ENCODE measurements at places on chromosomes 12 and 14.

GRCh38 chr12:79439175-79439825 is 251.5 kb downstream of the PAWR start:
- no peak for DNase-seq

GRCh38 chr12:93645702-93646101 is 31.5 kb upstream of the CRADD start:
- DNase-seq: no peak

DNA sequence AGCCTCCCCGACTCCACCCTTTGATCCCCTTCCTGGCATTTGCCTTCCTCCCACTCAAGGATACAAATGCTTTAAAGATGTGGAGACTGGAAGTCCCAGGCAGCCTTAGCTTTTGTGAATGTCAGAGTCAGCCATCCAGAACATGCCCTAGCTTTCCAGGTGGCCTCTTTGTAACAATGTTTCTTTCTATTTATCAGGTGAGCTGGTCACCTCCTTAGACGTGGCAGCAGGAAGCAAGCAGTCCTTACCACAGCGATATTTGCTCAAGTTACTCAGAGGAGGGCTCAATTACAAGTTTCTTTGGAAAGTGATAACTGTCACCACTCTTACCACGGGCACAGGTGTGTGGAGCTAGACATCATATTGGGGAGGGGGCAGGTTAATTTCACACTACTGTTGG is 4.9 kb downstream of the GALNT6 start:
- no peak for DNase-seq

DNA sequence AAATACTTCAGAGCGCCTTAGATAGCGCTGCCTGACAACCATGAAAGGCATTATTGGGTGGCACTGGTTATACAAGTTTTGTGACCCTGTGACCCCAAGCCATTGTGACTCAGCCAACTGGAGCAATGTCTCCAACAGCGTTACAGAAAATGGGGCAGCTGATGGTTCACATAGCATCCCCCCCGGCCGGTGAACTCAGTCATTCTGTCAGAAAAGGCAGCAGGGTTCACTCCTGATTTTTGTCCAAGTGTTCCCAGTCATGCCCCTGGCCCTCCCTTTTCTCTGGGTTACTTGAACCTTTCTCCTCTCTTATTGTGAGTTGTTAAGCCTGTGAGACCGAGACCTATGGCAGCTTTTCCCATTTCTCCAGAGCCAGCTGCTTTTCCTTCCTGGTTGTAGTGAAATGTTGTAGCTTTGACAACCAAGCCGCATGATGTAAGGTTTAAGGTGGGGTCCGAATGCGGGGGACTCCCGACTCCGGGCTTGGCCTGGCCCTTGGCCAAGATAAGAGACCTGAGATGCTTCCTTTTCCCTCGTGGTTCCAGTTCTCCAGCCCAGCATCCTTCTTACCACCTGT is 22.0 kb downstream of the CD9 start:
- DNase-seq: no peak

DNA sequence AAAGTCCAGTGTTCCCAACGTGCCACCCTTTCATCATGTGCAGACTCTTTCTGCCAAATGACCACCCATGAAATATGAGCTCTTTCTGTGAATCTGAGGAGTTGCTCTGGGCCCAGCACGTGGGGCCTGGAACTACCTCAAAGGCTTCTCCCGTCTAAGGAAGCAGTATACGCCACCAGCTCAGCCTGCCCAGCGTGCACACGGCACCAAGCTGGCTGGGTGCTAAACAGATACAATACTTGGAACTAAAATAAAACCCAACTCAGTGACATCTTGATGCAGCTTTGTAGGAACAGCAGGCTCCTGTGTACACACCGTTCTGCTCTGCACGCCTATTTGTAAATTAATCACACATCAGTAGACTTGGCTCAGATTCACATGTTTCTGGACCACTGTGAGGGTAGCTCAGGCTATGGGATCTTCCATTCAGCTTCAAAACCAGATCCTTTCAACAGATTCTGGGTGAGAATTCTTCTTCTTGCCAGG is 74.8 kb downstream of the ARL6IP4 start:
- DNase-seq: no peak

- DNase-seq: no peak
These were observed 354.1 kb downstream of the DPF3 start for GRCh38 chr14:72539661-72540315.

DNA sequence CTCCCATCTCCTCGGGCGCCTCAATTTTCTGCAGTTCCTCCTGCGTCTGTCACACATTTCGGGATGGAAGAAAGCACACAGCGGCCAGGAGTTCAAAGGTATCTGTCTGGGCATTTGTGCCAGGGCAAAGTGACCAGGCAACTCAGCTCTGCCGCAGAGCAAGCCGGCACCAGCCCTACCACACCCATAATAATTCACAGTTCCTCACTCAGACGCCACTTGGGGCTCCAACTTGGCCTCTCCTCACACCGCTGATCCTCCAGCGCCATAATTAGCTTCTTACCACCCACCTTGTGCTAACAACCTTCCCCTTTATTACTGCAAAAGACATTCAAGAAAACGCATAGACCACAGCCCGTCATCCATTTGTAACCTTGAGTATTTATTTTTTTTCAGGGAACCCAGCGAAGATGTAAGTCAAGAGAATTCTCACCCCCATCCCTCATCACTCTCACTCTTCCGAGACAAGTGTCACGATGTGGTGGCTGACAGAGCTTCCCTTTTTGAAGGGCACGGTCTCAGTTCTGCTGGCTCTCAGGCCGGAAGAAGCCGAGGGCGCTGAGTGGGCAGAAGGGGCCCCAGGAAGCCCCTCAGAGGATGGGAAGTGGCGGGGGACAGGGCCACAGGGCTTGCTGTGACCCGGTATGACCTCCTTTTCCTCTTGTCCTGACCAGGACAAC is 25.2 kb upstream of the NCOR2 start:
- DNase-seq: peak; percentile 87

GRCh38 chr14:61149896-61150295 is 131.2 kb downstream of the TMEM30B start:
- DNase-seq: no peak

DNA sequence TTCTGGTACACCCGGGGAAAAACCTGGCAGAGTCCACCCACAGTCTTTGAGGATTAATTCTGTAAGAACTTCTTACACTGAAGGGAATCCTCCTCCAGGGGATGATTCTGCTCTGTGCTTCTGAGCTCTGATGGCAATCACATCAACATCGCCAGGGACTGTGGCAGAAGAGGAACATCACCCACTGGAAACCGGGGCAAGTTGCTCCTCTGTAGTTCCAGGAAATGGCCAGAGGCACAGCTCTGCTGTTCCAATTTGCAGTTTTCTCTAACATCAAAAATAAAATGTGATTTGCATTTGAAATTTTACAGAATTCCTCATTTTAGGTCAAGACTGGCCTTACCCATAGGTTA is 207.6 kb downstream of the DAD1 start:
- peak; percentile 17 for DNase-seq

DNA sequence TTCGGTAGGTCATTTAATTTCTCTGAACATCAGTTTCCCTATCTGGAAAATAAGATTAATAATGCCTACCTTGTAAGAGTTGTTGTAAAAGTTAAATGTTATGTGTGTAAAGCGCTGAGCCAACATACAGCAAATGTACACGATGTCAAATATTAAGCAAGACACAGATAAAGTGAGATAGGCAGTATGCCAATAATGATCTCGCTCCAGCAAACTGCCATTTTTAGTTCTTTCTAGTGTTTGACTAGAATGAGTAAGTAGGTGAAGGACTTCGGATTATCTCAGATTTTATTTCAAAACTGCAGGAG is 840 bp downstream of the DHRS7 start:
- DNase-seq: no peak

DNA sequence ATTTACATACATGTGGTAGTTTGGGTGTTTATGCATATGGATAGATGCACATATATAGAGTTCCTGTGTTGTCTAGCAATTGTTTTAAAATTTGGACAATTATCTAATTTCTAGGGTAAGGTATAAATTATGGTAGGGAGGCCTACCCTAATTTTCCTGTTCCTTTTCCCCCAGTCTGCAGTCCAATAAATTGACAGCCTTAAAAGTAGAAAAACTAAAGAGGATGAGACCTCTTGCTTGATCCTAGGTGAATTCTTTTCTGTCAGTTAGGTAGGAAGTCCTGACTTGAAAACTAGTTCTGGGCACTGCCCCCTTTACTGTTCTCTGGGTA is 2.1 kb upstream of the CDKN1B start:
- no peak for DNase-seq

DNA sequence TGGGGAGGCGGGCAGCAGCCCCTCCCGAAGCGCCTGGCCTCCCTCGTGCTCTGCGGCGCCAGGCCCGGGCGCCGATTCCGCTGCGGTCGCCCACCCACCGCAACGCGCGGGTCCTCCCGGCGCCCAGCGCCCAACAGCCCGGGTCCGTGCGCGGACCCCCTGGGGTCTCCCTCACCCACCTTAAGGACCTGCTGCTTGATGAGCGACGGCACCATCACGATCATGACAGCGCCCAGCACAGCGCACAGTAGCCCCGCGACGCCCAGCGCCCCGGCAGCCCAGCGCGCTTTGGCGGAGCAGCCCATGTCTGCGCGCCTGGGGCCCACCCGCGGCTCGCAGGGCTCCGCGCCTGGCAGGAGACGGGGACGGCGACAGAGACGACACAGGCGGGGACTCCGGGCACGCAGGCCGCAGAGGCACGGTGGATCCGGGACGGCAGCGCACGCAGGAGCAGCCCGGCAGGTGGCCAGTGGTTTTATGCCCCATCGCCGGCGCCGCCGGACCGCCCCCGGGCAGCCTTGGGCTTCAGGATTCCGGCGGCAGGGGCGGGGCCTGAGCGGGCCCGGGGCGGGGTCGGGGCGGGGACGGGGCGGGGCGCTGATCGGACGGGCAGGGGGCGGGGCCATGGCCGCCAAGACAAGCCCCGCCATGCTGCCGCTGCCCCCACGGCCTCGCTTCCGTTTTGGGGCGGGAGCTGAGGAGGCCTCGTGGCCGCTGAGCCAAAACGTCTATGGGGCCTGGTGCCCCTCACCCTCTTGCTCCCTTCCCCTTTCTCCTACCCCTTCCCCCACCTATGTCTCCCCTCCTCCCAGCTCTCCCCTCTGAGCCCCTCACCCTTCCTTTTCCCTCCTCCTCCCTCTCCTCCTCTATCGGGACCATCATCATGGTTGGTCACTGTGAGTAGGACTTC is at the start of gene SCARB1:
SCARB1 (minus strand) TSS at position 449 of the 910 bp plus-strand sequence; CDS start at position 305, 144 bp downstream.
- peak; percentile 90 for DNase-seq

DNA sequence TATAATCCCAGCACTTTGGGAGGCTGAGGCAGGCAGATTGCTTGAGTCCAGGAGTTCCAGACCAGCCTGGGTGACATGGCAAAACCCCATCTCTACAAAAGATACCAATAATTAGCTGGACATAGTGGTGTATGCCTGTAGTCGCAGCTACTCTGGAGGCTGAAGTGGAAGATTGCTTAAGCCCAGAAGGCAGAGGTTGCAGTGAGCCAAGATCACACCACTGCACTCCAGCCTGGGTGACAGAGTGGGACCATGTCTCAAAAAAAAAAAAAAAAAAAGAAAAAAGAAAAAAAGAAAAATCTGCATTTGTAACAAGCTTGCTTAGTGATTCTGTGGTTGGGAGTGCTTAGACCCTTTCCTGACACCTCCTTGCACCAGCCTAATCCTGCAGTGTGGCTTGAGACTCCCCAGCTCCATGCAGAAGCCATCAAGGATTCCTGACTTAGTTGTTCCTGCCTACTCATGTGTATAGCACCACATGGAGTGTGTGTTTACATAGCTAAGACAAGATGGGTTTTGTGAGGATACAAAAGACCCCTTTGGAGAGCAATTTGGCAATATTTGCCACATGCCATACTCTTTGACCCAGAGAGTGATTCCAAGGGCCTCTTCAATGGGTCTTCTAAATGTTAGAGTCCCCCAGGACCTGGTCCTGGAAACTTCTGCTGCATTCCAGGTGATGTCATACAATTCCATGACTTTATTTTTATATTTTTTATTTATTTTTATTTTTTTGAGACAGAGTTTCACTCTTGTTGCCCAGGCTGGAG is 5.1 kb upstream of the TMED10 start:
- no peak for DNase-seq

DNA sequence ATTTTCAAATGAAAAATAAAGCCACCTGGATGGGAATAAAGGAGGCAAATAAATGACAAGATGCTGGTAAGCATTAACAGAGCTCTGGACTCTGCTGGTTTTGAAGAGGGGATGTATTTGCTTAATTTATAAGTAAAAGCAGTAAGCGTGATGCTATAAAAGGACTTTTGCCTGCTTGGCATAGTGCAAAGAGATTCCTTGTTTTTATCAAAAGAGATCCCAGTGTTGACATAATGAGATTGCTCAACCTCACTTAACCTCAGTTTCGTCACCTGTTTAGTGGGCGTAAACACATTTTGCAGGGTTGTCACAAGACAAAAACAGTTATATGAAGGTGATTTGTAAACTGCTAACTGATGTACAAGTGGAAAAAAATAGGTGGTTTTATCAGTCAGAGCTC is 13.8 kb downstream of the ASCL1 start:
- no peak for DNase-seq

- DNase-seq: no peak
These were observed 78.7 kb downstream of the HELB start for GRCh38 chr12:66380769-66381535.

- peak; percentile 48 for DNase-seq
These were observed 73.8 kb downstream of the RASSF8 start for GRCh38 chr12:26032290-26032689.

GRCh38 chr12:123364532-123365024 is at the start of gene SBNO1:
Gene SBNO1, minus strand, starts transcription at chr12:123364847. Its CDS starts 14,406 bp downstream, at chr12:123350441.
- peak; percentile 97 for DNase-seq

DNA sequence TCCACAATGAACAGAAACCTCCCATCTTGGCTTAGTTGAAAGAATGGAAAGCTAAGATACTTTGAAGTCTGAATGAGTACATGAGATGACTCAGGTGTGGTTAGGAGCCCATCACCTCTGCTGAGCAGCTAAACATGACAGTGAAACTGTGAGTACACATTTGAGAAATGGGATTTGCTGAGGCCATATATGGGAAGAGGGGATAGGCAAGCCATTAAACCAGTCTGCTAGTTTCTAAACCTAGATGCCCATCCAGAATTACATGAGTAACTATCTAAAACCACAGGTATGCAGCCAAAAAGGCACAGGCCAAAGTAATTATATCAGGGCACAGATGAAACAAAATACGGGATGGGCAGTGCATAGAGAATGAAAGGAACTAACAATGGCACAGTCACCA is 41.2 kb downstream of the NKX2-1 start:
- DNase-seq: no peak

GRCh38 chr14:23113431-23114119 is 5.5 kb downstream of the CEBPE start:
- DNase-seq: no peak

DNA sequence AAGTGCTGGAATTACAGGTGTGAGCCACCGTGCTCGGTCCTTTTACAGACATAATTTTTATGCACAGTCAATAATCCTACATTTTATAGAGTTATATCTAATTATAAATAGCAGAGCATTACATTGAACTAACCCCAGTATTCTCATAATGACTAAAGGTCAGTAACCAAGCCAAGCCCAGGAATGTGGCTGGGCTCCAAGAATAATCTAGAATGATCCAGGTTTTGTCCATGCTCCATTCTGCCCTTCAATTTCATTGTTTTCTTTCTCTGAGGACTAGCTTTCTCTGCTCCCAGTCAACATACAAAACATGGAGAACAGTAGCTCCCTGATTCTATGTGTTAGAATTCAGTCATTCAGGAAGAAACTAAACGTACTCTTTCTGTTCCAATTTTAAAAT is 92.1 kb upstream of the KRR1 start:
- no peak for DNase-seq

- DNase-seq: no peak
These were observed 2.2 kb downstream of the ORAI1 start for GRCh38 chr12:121628536-121628935.
